ENCODE measurements at places on chromosomes 3 and 15.

DNA sequence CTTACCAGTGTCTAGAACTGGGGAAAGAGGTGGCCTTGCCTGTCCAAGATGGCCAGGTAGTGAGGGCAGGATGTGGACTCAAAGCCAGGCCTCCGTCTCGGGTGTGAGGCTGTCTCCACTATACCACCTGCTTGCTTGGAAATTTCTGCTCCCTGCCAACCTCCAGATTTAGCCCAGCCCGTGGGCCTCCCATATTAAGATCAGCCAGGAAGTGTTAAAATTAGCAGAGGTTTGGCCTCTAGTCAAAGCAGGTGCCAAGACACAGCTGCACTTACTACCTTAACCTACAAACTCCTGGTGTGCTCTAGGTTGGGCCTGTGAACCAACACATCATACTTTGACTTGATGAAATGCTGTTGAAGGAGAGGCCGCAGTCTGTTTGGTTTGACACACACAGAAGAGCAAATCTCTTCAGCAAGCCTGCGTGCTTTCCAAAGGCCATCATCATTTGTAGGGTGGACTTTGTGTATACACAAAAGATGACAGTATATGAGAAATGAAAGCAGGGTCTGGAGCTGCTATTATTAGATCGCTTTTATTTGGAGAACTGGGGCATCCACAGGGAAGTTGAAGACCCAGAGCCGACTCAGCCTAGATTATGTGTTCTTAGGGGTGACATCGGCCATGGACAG is 206.5 kb downstream of the XXYLT1 start:
- no peak for DNase-seq

- DNase-seq = no peak
These were observed 55.3 kb upstream of the P2RY1 start for GRCh38 chr3:152779653-152780052.

DNA sequence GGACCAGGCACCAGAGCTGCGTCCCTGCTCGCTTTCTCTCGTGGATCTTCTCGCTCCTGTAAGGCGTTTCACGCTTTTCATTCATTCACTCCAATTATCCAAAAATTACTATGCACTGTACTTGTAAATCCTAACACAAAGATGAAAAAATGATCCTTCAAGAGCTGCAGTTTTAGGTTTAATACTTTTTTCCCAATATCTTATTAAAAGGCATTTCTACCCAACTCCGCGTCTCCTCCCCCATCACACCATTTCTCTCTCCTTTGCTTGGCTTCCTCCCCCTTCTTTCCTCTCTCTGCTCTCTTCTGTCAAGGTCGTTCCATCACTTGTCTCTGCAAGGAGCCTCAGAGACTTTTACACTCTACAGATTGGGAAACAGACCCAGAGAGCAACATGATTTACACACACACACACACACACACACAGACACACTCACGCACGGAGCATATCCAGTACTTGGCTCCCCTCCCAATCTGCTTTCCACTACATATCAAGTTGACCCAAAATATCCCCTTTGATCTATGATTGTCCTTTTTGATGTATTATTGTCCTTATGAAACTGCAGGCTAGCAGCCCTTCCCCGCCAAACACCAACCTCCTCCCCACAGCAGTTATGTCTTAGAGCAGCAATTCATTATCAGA is 479 bp upstream of the CLDN1 start:
- DNase-seq = no peak

DNA sequence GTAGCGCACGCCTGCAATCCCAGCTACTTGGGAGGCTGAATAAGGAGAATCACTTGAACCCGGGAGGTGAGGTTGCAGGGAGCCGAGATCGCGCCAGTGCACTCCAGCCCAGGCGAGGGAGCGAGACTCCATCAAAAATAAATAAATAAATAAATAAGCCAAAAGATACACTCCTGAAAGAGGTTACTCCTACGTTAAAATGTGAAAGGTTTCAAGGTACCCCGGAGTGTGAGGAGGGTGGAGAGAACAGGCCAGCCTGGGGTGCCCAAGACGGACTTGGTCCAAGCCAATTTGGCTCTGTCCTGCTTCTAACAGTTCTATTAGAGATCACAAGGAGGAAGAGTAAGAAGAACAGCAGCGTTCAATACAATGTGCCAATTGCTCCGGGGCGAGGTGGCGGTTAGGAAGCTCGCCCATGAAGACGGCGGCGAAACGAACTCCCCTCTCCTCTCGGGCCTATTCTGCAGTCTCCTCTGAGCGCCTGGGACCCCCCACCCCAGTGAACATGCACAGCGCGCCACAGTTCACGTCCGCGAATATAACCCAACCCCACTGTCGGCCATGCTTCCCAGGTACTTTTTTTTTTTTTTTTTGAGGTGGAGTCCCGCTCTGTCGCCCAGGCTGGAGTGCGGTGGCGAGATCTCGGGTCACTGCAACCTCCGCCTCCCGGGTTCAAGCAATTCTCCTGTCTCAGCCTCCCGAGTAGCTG is 942 bp downstream of the ELP6 start:
- peak; percentile 17 for DNase-seq

GRCh38 chr3:189896533-189896932 is 224.2 kb downstream of the P3H2 start:
- no peak for DNase-seq

GRCh38 chr15:68735610-68736009 is 85.1 kb downstream of the ANP32A start:
- no peak for DNase-seq

DNA sequence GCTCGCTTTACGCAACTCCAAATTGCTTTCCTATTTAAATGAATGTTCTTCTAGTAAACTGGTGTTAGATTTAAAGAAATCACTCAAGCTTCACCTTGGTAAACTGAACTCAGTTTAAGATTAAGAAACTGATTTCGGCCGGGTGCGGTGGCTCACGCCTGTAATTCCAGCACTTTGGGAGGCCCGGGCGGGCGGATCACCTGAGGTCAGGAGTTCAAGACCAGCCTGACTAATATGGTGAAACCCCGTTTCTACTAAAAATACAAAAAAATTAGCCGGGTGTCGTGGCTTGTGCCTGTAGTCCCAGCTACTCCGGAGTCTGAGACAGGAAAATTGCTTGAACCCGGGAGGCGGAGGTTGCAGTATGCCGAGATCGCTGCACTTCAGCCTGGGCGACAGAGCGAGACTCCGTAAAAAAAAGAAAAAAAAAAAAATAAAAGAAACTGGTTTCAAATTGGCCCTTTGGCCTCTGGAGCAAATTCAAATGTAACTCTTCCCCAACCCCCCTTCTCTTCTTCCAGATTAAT is 1.7 kb downstream of the SKIL start:
- no peak for DNase-seq

DNA sequence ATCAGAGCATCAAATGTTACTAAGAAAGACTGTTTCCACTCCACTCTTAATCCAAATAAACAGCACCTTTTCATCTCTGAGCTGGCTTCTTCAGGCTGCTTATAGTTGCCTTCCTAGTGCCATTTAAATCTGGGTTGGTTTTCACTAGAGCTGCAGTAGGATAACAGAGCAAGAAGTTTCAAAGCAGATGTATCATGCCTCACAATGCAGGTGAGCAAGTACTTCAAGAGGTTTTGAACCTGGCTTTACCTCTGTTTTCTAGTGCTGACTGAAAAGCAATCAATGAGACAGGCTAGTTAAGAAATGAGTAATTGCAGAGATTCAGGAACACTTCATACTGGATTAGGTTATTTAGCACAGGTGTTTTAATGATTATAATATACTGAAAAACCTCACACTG is 147.7 kb upstream of the SATB1 start:
- no peak for DNase-seq

- no peak for DNase-seq
These were observed 482.8 kb downstream of the FGF12 start for GRCh38 chr3:192244591-192244990.

- no peak for DNase-seq
These were observed 14.8 kb upstream of the CX3CR1 start for GRCh38 chr3:39294446-39295183.

DNA sequence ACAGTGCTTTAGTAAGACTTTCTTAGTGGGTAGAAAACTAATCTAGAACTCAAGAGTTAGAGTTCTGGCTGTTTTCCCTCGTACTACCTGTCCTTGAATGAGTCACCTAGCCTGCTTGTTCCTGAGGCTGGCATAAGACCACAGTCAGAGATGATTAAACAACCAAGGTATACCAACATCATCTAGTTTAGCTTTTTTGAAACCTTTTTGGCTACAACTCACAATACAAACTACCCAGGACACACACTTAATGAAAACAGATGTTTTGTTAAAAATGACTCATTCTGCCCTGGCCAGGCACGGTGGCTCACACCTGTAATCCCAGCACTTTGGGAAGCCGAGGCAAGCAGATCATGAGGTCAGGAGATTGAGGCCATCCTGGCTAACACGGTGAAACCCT is 4.6 kb downstream of the MCCC1 start:
- DNase-seq = no peak

DNA sequence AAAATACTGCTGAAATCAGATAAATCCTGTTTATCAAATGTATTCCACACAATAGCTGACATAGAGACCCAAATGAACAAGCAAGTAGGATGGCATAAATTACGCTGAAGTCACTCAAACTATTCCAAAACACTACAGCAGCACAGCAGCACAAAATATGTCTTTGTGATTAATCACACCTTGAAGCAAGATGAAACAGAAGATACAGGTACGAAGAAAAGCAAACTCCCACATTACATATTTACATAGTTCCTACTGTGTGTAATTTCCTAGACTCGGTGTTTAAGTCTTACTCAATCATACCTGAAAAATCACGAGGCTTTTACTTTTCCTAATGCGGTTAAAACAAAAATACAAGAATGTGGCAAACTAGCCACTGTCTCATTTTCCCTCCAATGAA is 38.3 kb downstream of the CHSY1 start:
- DNase-seq = no peak

GRCh38 chr15:64333516-64333915 is 22.5 kb downstream of the CSNK1G1 start:
- no peak for DNase-seq

GRCh38 chr15:69725957-69726356 is 273.3 kb downstream of the RPLP1 start:
- DNase-seq = no peak

DNA sequence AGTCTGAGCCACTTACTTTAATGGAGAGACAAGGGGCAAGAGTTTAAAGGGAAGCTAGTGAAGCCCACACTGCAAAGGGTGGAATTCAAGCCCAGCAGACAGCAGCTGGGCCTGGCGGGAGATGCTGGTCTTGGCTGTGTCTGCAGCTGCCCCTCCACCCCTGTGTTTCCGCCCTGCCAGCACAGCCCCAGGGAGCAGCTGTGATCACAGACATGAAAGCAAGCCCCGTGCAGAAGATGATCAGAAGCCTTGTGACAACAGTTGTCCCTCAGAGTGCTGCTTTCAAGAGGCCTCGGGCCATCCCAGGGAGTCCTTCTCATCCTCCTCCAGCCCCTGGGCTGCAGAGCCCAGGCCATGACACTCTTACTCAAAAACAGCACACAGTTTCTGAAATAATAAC is 24.1 kb upstream of the SLC6A1 start:
- no peak for DNase-seq

- no peak for DNase-seq
These were observed 422.9 kb upstream of the ADAMTS9 start for GRCh38 chr3:65110661-65111060.

DNA sequence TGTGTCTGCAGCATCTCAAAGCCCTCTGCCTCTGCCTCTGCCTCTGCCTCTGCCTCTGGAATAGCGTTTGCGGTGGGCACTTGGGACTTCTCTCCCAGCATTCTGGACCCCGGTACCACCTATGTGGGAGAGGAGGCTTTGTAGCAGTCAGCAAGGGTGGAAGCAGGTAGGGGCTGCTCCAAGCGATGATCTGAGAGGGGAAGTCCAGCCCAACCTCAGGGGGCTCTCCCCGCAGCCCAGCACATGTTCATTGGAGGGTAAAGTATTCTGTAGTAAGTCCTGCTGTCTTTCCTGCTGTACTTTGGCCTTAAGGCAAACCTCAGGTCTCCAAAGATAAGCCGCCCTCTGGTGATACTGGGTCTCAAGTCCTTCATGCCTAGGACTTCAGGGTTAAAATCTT is 68.6 kb downstream of the FAM174B start:
- no peak for DNase-seq

DNA sequence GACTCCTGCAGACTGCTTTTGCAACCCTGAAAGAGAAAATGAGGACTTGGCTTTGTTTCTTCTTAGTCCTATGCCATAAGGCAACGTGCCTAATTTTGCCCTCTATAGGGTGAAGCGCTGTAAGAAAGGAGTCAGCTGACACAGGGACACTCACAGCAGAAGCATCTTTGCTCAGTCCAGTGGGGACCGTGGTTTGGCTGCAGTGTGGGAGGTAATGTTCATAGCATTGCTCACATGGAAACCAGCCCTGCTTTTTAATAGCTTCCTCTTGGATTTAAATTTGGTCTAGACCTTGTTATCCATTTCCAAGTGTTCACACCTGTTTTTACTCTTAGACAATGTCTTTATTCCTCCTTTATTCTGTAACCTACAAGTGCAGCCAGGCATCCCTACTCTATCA is 1032.1 kb downstream of the NTRK3 start:
- no peak for DNase-seq

GRCh38 chr3:114068336-114068735 is 11.8 kb downstream of the QTRT2 start:
- DNase-seq = no peak

- no peak for DNase-seq
These were observed 37.6 kb downstream of the OSTN start for GRCh38 chr3:191236646-191237045.

DNA sequence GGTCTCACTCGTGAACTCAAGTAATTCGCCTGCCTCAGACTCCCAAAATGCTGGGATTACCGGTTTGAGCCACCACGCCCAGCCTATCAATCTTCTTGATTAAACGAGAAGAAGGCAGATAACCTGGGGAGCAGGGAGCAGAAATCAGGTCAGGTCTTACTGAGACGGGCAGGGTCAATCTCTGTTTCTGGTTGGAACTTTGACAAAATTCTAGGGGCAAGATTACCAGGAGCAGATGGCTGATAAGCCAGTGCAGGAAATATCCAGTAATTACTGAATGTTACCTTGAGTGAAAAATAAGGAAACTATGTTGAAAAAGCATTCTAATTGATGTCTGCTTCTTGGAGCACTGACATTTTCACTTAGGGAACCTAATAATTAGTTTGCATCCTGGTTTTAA is 24.4 kb upstream of the GOLM2 start:
- no peak for DNase-seq

DNA sequence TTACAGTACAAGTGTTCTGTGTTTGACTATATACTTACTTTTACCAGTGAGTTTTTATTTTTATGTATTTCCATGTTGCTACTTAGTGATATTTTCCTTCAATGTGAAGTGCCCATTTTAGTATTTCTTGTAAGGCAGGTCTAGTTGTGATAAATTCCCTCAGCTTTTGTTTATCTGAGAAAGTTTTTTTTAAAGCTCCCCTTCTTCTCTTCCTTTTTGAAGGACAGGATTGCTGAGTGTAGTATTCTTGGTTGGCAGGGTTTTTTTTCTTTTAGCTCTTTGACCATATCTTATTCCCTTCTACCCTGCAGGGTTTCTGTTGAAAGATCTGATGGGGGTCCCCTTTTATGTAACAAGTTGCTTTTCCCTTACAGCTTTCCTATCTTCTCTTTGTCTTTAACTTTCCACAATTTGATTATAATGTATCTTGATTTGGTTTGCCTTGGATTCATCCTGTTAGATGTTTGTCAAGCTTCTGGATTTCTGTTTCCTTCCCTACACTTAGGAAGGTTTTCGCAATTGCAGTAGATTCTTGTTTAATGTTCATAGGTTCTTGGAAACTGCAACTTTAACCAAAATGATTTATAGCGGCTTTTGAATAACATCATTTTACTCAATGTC is 7.9 kb downstream of the PLAAT1 start:
- no peak for DNase-seq

GRCh38 chr15:68730471-68730919 is 90.2 kb downstream of the ANP32A start:
- no peak for DNase-seq

All from T-helper 17 cell (primary cell).